Fibroblast of lung (primary cell): ENCODE measurements at places on chromosomes 11 and 22. TPM values are rescaled to one million over a fixed set of nuclear protein-coding genes. Genes with fewer than 3 reads are reported as not detected.

DNA sequence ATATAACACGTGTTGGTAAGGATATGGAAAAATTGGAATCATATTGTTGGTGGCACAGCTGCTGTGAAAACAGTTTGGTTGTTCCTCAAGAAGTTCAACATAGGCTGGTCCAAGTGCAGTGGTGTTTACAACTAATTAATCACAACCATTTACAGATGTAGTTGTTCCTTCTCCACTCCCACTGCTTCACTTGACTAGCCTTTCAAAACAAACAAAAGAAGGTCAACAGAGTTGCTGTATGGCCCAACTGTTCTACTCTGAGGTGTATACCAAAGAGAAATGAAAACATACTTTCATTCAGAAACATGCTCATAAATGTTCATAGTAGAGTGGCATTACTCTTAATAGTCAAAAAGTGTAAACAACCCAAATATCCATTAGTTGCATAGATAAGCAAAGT, 36.6 kb upstream of the ACAT1 start:
- no peaks in the 10 kb centered on the region for H3K4me1 ChIP-seq
- no peak for DNase-seq
- H3K4me3 ChIP-seq = no peak overlapping the region
- no peaks in the 10 kb centered on the region for H3K27me3 ChIP-seq

DNA sequence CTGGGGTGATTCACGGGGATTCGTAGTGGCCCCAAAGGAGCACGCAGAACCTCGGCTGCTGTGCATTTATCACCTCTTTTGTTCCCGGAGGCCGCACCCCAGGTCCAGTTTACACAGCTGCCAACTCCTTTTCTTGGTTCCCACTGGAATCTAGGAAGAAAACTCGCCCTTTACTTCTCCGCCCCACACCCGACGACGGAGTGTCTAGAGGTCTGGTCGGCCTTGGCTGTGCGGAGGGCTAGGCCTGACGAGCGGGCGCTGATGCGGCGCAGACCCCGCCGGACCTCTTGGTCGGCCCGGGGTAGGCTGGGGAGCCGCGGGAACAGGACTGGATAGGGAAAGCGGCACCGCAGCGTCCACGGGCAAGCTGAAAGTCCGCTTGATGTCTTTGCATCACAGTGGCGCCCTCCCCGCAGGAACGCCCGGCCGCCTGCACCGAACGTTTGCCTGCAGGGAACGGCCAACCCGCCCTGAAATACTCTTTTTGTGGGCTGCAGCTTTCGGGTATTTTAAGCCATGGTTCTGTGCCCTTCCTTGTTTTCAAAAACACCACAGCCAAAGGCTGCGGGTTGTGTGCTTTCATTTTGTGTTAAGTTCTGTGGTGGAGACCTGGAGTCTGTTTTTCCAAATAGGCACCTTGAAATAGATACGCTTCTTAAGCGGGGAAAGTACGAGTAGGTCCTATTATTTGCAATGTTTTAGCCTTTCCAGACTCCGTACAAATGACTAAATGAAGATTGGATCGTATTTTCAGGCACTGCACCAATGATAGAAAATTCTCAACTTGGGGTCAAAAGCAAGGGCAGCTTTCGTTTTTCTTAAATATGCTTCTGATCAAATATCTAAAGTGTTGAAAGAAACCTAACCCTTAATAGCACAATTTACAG, 829 bp upstream of the ZBED5 start:
- H3K27ac ChIP-seq = peak overlapping the region; percentile 96
- peaks cover 11% of the 10 kb centered on the region for H3K36me3 ChIP-seq
- no peak for DNase-seq
- H3K4me1 ChIP-seq = peaks cover 2% of the 10 kb centered on the region
- peak overlapping the region; percentile 91 for H3K4me3 ChIP-seq

DNA sequence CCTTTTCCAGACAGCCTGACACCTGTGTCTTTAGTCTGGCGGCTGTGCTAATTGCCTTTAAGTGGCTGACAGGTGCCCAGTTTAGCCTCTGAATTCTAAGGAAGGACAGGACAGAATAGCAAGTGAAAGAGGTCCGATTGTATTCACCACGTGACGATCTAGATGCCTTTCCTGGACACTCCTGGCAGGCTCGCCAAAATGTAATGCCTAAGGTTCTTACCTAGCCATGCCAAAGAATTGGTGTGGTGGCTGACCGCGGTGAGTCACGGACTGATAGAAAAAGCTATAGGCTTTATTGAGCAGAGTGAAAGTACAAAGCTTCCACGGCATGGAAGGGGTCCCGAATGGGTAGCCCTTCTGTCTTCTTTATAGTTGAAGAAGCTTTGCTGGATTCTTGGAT, 26.7 kb downstream of the ANKRD42 start:
- H3K4me3 ChIP-seq = no peak overlapping the region
- no peaks in the 10 kb centered on the region for H3K36me3 ChIP-seq
- no peaks in the 10 kb centered on the region for H3K27me3 ChIP-seq
- no peak for DNase-seq
- no peak overlapping the region for H3K27ac ChIP-seq
- H3K4me1 ChIP-seq = no peaks in the 10 kb centered on the region

DNA sequence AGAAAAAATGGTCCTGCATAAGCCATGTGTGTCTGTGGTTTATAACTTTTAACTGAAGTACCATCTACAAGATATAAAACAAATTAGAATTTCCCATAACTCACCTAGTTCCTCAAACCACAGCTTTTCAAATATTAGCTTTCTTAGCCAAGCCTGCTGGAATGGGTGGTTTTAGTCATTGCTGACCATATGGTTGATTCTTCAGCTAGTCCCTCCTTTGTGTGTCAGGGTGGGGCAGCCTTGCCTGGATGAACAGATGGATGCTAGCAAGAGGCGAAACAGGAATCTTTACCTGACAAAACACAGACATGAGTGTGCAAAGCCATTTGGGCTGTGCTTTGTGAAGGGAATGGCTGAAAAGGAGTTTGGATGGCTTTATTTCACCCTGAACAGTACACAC, 6.9 kb upstream of the B3GNT6 start:
- peaks cover 12% of the 10 kb centered on the region for H3K27me3 ChIP-seq
- H3K36me3 ChIP-seq = no peaks in the 10 kb centered on the region
- peak; percentile 77 for DNase-seq
- no peak overlapping the region for H3K27ac ChIP-seq
- H3K4me3 ChIP-seq = no peak overlapping the region
- H3K4me1 ChIP-seq = no peaks in the 10 kb centered on the region

GRCh38 chr11:112835591-112836255, 125.5 kb upstream of the NCAM1 start:
- no peaks in the 10 kb centered on the region for H3K4me1 ChIP-seq
- no peak overlapping the region for H3K4me3 ChIP-seq
- H3K27ac ChIP-seq = no peak overlapping the region
- no peak for DNase-seq
- no peaks in the 10 kb centered on the region for H3K27me3 ChIP-seq
- H3K36me3 ChIP-seq = no peaks in the 10 kb centered on the region

DNA sequence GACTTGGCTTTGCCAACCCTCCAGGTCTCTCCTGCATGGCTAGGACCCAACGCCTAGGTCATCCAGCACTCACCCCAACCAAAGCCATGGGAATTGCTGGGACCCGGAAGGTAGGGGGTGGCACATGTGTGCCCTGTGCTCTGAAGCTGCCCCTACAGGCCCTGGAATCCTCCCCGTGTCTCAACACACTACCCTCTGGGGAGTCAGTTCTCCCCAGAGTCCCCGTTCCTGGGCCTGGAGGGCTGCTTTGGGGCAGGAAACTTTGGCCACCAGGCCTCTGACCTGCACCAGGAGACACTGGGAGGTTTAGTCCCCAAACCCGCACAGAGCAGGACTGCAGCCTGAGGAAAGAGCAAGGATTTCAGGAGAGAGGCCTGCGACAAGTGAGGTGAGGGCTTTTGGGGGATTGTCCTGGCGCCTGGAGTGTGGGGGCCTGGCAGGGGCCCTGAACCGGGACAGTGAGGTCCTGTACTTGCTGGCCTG, 495 bp upstream of the IFITM1 start:
- peak overlapping the region; percentile 50 for H3K27ac ChIP-seq
- no peaks in the 10 kb centered on the region for H3K27me3 ChIP-seq
- no peaks in the 10 kb centered on the region for H3K36me3 ChIP-seq
- no peak for DNase-seq
- peaks cover 10% of the 10 kb centered on the region for H3K4me1 ChIP-seq
- no peak overlapping the region for H3K4me3 ChIP-seq

DNA sequence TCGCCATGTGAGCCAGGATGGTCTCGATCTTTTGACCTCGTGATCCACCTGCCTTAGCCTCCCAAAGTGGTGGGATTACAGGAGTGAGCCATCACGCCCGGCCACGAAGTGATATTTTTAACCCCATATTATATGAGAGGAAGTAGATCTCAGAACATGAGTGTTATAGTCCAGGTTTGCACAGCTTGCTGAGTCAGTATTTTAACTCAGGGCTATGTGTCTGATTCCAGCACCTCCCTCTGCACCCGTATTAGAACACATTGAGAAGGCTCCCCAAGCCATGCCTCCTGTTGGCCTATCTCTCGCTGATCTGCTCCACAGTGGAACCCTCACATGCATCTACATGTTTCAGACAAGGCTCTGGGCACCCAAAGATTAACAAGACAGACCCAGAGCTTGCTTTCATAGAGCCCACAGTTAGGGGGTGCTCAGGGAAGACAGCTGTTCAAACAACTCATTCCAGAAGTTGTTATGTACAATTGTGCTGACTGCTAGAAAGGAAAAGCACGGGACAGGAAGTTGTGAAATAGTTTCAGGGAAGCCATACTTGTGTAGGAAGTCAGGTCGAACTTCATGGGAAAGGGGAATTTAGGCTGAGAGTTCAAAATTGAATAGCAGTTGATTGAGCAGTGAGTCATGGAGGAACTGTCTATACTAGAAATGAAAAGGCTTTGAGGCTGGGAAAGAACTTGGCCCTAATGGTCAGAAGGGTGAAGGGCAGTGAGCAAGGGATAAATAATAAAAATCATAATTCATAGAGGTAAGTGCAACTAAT, 49.3 kb upstream of the CLPB start:
- peaks cover 3% of the 10 kb centered on the region for H3K27me3 ChIP-seq
- peaks cover 3% of the 10 kb centered on the region for H3K4me1 ChIP-seq
- peak; percentile 27 for DNase-seq
- H3K27ac ChIP-seq = no peak overlapping the region
- no peaks in the 10 kb centered on the region for H3K36me3 ChIP-seq

The SEZ6L gene
- total RNA-seq = not detected in 2 replicates

The FJX1 gene
- 8.7 and 10.4 TPM in 2 replicates for total RNA-seq

The TMEM191B gene
- under 0.01 and 4.1 TPM in 2 replicates for total RNA-seq

The OVOL1 gene
- not detected in 2 replicates for total RNA-seq

The IL10RA gene
- 0.17 and 0.26 TPM in 2 replicates for total RNA-seq

The PDGFD gene
- total RNA-seq = 1.3 and 10.5 TPM in 2 replicates
